ENCODE measurements at places on chromosomes 12 and 14.
A peak's percentile ranks its signal among the peaks of the same experiment; 100 is the strongest.

DNA sequence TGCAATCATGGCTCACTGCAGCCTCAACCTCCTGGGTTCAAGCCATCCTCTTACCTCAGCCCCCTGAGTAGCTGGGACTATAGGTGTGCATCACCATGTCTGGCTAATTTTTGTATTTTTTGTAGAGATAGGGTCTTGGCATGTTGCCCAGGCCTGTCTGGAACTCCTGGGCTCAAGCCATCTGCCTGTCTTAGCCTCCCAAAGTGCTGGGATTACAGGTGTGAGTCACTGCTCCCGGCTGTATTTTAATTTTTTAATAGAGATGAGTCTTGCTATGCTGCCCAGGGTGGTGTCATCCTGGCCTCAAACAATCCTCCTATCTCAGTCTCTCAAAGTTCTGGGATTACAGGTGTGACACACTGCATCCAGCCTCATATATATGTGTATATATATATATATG lies 31.7 kb upstream of the GPRC5A start:
- no peak for DNase-seq

DNA sequence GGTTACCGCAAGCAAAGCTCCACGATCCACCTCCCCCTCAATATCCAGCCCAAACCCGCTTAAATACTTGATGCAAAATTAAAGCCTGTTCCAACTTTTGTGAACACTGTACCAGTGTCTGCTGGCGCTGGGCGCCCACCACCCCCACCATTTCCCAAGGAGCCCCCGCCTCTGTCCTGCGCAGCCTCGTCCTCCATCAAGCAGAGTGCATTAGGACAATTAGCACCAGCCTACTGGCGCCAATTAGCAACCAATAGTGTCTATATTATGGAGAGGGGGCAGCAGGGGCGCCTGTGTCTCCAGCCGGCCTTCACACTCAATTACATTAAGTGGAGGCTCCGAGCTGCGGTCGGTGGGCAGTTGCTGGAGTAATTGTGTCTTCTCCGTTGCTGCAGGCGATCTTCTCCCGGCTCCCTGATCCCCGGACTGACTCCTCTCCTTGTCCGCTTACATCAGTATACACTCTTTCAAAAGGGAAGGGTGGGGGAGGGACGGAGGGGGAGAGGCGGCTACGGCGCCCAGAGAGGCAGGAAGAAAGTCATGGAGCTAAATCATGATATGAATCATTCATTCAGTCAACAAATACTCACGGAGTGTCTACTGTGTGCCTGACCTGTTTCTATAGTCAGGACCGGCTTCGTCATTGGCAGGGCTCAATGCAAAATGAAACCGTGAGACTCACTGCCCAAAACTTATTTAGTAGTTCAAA lies 707.3 kb downstream of the MED13L start:
- no peak for DNase-seq

- no peak for DNase-seq
Observed at GRCh38 chr12:76569685-76570604, 10.4 kb upstream of the OSBPL8 start.

- DNase-seq = no peak
Observed at GRCh38 chr12:7555752-7556151, 52.2 kb upstream of the CD163 start.

DNA sequence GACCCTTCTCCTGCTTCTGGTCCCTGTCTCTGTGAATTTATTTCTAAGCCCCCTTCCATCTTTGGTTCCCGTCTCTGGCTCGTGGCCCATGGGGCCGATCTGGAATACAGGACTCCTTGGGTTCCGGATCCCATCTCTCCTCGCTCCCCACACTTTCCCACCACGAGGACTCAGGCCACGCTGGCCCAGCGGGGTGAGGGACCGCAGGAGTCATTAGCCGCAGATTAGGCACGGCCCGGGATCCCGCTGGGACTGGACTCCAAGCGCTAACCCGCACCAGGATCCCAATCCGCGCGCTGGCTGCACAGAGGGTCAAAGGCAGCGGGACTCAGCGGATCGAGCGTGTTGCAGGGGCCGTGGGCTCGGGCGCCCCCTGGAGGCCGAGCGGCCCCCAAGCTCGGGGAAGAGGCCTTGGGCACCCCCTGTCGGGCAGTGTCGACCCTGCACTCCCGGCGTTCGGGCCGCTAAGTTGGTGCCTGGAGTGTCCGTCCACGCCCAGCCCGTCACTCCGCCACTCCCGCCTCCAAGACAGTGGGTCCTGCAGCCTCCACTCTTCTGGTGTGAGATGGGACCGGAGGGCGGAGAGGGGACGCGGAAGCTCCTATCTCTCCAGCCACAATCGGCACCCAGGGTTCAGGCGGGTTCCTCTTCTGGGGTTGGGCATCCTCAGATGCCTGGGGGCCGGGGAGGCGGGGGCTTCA lies 9.5 kb downstream of the SHMT2 start:
- DNase-seq = peak; percentile 58

DNA sequence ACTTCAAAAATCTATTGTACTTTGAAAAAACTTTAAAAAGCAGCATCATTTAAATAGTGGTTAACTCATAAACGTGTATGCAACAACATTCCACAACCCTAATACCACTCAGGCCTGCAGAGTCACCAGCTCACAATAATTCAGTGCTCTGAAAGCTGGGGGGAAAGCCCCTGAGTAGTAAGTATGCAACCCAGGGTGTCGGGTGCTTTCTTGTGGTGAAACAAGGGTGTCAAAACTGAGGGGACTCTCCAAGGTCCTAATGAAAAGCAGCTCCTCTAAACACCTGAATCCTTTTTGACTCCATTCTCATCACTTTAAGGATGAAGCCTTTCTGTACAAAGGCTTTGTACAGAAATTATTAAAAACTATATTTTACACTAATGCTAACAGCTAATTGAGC lies 33.7 kb downstream of the FGFR1OP2 start:
- DNase-seq = peak; percentile 26

- DNase-seq = no peak
Observed at GRCh38 chr12:114316076-114316475, 89.9 kb downstream of the TBX5 start.

- no peak for DNase-seq
Observed at GRCh38 chr12:61523276-61523992, 736.8 kb upstream of the USP15 start.

DNA sequence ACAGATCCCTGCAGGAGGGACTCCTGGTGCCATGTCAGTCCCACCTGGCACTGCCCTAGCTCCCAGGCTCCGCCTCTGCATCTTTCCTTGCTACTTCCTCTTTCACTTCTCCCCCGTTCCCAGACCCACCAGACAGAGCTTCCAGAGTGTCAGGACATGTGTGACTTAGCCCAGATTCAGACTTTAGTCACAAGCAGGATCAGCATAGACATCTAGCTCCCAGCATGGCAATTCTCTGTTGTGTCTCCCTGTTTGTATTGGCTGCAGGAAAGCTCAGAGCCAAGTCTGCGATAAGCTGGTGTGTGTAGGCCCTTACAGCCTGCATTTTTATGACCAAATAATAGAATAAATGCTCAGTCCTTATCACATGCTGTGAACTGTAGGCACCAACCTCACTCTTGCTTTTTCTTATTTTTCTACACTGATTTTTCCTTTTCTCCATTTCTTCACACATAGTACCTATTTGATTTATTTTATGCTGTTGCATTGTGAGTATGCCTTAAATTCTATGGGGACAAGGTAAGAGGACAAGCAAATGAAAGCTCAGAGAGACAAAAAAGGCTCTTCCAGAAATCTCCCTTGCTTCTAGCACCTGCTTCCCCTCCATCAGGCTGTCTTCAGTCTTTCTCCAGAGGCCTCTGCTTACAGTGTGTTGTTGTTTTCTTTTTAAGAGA lies 5.9 kb downstream of the DHRS2 start:
- DNase-seq = no peak

All from stimulated activated CD8-positive, alpha-beta memory T cell treated with anti-CD3 and anti-CD28 coated beads, Interleukin-7, amount 100 ng/mL, for 4 hours (primary cell).